ENCODE measurements at places on chromosomes 5 and 9.

- DNase-seq = no peak
Observed at GRCh38 chr5:39816866-39817265, 392.1 kb upstream of the DAB2 start.

GRCh38 chr9:91775011-91775707 lies 174.9 kb downstream of the ROR2 start:
- DNase-seq = peak; percentile 7

DNA sequence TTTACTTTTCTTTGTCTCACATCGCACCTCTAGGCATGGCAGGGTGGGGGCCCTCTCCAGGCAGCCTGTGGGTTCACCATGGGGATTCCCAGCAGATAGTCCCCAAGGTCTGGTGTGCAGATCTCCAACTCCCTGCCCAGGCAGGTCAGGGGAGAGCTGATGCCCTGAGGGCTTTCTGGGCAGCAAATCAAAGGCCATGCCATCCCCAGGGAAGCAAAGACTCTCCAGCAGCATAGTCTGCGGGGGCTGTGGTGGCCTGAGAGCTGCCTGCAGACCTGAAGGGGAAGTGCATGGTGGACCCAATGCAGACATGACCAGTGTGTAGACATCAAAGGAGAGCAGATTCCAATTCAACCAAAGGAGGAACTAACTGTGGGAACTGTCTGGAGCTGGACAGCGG lies 7.7 kb downstream of the NEURL1B start:
- DNase-seq = no peak

GRCh38 chr9:111427186-111427585 lies 57.0 kb downstream of the ECPAS start:
- no peak for DNase-seq

DNA sequence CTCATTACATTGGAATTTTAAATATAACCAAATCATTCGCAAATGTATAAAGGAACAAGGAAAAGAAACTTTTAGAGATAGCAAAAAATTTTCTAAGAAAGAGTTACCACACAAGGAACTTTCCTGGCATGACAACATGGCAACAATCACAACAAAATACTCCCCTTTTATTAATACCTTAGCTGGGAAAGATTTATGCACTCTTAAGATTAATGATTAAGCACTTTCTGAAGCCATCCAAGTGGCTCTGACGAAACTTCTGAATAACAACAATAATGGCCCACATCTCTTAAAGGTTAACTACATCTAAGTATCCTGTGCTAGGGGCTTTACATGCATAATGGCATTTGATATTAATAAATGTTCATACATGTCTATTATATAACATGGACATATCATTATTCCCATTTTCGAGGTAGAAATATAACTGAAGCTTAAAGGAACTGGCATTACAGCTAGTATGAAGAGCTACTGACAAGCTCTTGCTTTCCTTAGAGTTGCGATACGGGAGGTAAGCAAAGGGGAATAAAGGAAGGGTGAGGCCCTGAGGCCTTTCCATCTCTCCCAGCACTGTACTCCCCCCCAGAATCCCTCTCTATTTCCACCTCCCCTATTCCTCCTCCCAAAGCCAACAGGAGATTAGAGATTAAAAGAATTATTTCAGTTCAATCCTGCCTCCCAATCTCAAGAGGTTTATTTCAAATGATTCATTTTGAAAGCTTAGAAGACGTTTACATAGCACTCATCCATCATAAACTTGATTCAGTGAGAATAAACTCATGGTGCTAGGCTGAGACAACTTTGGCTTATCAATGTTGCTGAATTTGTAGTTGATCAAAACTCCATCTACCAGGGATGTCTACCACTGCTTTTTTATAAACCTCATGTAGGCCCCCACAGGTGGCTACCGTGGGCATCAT lies 9.6 kb downstream of the MTMR12 start:
- DNase-seq = no peak

- DNase-seq = no peak
Observed at GRCh38 chr9:79104216-79104615, 467.5 kb upstream of the TLE4 start.

DNA sequence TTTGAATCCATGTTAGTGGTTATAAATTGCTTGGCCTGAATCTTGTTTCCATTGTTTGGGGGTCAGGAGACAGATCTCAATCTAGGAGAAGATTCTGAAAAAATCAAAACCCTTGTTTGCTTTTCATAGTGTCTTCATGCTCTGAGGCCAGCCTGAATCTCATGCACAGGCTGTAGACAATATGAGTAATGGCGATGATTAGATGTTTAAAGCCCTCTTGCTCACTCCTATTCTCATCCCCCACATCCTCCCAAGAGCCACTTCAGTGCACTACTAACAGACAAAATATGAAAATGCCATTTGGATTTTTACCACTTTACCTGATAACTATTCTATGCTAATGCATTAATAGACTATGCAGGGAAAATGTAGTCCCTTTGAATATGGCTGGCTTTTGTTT lies 129.4 kb downstream of the NUDT12 start:
- no peak for DNase-seq

- no peak for DNase-seq
Observed at GRCh38 chr5:63240063-63240755, 661.6 kb downstream of the LRRC70 start.

DNA sequence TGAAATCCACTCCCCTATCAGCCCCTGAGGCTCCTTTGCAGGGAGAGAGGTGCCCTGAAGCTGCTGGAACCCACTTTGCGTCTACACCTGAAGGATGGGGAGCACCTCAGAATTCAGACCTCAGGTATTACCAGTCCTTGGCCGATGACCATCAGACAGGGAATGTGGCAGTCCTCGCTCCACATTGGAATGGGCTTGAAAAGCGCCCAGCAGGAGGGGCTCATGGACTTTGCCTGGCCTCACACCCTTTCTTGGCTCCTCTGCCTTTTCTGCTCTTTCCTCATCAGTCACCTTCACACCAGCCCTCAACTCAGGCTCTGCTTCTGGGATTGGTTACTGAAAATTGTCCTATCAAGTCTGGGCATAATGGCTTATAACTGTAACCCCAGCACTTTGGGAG lies 83.9 kb downstream of the BARX1 start:
- DNase-seq = no peak

DNA sequence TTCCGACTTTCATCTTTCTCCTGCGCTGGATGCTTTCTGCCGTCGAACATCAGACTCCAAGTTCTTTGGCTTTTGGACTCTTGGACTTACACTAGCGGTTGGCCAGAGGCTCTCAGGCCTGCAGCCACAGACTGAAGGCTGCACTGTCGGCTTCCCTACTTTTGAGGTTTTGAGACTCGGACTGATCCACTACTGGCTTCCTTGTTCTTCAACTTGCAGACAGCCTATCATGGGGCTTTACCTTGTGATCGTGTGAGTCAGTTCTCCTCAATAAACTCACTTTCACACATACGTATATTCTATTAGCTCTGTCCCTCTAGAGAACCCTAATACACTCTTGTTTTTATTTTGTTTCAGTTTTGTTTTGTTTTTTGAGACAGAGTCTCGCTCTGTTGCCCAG lies 10.3 kb downstream of the FKBP15 start:
- no peak for DNase-seq

GRCh38 chr5:160937570-160937969 lies 85.6 kb upstream of the ATP10B start:
- DNase-seq = no peak

DNA sequence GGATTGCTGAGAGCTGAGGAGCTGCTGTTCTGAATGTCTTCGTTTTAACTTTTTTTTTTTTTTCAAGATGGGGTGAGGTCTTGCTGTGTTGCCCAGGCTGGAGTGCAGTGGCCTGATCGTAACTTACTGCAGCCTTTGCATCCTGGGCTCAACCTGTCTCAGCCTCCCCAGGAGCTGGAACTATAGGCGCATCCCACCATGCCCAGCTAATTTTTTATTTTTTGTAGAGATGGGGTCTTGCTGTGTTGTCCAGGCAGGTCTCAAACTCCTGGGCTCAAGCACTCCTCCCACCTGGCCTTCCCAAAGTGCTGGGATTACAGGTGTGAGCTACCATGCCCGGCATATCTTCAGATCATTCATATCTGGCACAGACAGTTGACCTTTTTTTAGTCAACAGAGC lies 46.5 kb downstream of the TRIO start:
- no peak for DNase-seq

- DNase-seq = no peak
Observed at GRCh38 chr5:158406884-158407823, 548.2 kb upstream of the CLINT1 start.

GRCh38 chr5:90326995-90327394 lies 82.6 kb downstream of the CETN3 start:
- DNase-seq = no peak
